Ovary (tissue), 10 donors: ENCODE measurements at places on chromosomes 5 and 9.

- no peak for DNase-seq
These were observed 19.3 kb upstream of the WNT8A start for GRCh38 chr5:138064526-138064925.

DNA sequence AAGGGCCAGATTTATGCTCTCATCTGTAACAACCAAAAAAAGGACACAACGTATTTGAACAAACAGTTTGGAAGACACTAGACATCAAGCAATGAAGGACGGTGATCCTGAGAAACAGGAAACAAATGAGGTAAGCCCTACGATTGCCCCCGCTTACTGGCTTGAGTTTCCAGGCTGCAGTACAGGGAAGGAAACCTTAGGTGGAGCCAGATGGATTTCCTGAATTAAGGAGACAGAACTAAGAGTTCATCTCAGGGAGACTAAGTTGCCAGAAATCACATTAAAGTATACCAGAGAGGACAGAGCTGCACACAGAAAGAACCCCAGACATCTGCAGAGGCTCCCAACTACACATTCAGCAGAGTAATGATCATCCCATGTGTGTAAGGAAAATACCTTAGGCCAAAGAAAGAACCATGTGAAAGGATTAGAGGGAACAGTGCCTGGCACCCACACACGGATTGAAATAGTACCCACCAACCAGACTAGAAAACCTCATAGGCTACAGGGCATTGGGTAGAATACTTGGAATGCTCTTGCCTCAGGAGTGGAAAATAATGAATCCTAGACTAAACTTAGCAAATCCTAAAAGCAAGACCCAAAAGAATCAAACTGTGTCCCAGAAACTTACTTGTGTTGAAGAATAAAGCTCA, 99.3 kb upstream of the NIPBL start:
- peak; percentile 24 for DNase-seq

DNA sequence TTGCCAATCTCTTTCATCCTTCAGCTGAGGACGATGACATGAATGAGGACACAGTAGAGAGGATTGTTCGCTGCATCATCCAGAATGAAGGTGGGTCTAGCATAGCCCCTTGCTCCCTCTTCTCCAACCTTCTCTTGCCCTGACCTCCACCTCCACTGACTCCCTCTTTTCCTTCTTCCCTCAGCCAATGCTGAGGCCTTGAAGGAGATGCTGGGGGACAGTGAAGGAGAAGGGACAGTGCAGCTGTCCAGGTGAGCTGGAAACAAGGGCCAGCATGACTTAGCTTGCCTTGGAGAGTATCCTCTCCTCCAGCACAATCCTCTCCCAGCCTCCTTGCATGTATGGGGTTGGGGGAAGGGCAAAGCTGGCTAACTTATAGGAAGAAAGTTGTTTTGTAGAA, 2.0 kb downstream of the RELL2 start:
- DNase-seq: no peak

GRCh38 chr9:76445976-76446375, 13.0 kb upstream of the GCNT1 start:
- no peak for DNase-seq

GRCh38 chr9:93028448-93029006, 30.0 kb upstream of the SUSD3 start:
- no peak for DNase-seq

DNA sequence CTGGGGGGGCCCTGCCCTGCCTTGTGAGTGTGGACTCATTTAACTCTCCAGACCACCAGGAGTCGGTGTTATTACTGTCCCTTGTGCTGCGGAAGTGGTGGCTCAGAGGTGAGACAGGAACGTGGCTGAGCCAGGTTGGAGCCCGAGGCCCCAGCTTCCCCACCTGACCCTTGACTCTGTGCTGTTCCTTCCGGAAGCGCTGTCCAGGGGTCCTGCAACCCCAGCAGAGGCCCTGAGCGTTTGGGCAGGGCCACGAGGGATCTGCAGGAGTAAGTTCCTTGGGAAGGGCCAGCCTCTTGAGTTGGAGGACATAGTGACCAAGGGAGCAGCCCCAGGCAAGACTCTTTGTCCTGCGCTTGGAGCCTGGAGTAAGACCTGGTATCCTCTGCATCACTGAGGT, 99.6 kb downstream of the RXRA start:
- no peak for DNase-seq

DNA sequence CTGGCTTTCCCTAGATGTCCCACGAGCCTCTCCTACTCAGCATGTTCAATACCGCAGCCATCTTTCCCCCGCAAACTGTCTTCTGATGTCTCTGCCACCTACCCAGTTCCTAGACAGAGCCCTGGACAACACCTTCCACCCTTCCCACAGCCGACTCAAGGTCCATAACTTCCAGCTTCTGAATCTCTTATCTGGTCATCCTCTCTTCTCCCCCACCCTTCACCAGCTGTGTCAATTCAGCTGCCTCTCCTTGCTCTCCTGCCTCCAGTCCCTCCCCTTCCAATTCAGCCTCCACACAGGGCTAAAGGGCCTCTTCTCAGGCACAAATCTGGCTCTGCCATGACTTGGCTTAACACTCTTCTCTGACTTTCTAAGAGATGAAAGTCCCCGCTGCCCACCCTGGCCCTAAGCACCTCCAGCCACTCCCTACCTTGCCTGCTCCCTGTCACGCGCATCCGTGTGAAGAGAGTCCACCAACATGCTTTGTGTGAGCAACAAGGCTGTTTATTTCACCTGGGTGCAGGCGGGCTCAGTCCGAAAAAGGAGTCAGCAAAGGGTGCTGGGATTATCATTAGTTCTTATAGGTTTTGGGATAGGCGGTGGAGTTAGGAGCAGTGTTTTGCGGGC, 25.2 kb downstream of the AQP7 start:
- no peak for DNase-seq

- DNase-seq: peak; percentile 59
These were observed 61.7 kb downstream of the TRIO start for GRCh38 chr5:14204785-14205321.

GRCh38 chr5:37111426-37112382, 137.5 kb downstream of the CPLANE1 start:
- no peak for DNase-seq

DNA sequence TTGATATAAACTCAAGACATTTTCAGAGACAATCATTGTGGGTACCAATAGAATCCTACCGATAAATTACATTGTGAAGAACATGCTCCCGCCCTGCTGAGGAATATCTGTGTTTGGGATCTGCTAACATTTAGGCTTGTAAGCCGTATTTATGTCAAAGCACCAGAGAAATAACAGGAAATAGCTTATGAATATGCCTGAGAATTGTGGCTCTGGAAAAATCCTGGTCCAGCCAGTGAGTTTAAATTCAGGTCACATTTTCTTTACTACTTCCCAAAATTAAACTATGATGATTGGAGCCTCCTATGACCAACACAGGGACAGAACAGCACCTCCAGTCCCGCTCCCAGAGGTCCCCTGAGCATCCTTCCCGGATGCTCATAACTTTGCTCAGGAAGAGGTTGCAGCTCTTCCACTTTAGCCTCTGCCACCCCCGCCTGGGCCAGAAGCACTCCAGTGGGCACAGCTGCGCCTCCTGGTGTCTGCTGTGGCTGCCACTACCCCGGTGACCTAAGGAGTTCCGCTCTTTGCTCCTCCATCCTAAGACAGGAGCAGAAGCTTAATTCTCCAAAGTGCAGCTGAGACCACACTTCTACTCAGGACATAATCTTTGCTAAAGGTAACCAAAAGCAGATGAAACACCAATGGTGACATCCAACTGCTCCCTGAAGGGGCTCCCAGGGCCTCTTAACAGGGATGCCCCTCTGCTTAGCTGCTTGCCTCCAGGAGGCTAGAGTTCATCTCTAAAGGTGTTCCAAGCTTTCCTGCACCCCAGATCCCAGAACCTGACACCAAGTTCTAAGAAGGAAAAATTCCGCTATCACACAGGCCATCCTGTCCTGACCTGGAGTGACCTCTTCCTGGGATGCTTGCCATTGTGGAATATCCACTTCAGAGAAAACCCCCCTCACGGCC, 58.8 kb downstream of the SLC1A1 start:
- no peak for DNase-seq

DNA sequence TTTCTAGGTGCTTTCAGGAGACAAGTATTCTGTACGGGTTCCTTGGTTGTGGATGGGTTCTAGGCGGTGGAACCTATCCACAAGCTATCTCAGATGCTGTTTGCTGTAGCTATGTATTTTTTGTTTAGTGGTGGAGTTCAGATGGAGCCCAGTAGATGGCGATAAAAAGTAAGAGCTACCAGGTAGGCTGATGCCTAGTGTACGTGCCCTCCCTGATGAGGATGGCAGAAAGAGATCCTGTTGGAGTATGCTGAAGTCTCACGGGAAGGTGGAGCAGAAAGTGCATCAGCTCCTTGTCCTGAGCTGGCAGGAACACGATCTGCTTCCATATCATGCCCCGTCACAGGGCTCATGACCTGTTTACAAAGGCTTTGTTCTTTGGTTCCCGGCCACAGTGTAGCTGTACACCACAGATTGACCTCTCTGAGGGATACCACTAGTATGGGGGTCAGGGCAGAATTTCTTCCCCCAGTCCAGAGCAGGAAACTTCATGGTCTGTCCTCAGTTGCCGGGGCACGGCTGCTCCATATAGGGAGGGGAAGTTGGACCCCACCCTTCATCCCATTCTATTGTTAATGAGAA, 12.6 kb upstream of the UGT3A2 start:
- no peak for DNase-seq

GRCh38 chr5:52656569-52657246, 131.0 kb upstream of the ITGA1 start:
- no peak for DNase-seq

DNA sequence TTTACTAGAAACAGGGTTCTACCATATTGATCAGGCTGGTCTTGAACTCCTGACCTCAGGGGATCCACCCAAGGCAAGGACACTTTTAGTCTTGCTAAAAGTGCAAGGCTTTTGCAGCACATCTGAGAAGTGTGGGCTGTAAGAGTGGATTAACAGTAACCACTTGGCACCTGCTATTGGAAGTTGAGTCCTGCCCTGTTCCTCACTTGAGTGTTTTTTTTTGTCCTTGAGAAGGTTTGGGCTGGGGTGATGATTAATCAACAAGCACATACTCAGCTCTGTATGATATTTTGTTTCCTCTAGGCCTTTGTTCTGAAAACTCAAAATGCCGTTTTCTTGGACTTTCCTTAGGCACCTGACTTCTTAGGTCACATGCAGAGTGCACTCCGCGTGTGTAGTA, 37.4 kb downstream of the SNX30 start:
- DNase-seq: no peak

- no peak for DNase-seq
These were observed 27.9 kb downstream of the MROH2B start for GRCh38 chr5:41043109-41043747.

- DNase-seq: no peak
These were observed 263.5 kb downstream of the NTRK2 start for GRCh38 chr9:84932915-84933527.

DNA sequence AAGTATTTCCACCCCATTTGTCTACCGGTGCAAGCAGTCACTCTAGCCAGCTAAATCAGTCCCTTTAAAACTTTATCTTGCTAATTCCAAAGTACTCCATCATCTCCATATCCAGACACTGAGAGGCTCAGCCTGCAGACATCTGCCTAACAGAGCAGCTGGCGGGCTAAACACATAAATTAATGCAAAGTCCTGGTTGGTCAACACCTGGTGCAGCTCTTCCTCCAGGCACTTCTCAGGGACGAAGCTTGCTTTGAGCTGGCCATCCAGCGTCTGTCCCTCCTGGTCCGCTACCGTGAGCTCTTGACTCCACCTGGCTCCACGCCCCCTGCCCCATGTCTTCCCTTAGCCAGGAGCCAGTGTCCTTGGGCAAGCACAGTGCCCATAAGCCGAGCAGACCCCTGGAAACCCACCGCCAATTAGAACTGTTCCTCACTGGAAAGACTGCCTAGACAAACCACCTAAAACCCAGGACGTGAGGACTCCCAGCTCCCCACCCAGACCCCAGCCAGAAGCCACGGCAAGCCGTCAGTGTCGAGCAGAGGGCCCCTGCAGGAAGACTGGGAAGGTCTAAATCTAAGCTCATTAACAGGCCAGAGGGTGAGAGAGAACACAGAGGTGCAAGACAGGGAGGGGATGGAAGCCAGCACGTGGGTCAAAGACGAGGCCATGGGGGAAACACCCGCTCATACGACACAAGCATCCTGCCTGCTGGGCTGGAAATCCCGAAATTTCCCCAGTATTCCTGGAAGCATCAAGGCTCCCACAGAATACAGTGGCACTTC, 120.0 kb downstream of the COL23A1 start:
- no peak for DNase-seq

GRCh38 chr5:153959134-153959957, 79.4 kb downstream of the FAM114A2 start:
- DNase-seq: no peak

DNA sequence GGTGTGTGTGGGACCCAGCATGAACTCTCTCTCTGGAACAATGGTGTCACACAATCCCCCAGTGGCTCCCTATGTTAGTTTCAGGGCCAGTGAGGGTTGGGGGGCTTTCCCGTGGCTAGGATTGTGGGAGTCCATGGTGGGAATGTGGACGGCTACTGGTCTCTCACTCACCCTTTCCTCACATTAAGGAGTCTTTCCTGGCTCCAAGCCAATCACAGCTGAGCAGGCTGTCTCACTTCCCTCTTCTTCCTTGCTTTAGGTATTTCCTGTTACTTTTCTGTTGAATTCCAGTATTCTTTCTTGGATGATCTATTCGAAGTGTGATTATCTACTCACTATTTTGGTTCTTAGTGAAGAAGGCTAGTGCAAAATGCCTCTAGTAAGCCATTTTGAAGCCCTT, 324.4 kb upstream of the MPDZ start:
- DNase-seq: no peak

DNA sequence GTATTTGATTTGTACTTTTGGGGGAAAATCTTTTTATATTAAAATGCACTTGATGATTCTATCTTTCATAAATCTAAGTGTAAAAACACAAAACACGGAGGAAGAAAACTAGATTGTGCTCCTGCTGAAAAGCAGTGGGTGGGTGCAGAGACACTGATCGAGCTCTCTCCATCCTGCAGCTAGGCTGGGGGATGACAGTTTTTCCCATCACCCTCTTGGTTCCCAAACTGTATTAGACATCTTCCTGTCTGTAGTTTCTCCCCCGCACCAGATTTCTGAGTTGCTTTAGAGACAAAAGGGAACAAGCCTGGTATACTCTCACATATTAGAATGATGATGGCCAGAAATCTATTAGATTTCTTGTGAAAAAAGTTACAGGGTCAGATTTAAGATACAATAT, 99.6 kb downstream of the FAM114A2 start:
- no peak for DNase-seq

GRCh38 chr9:131478421-131478868, 24.3 kb upstream of the POMT1 start:
- DNase-seq: peak; percentile 61

GRCh38 chr9:4221931-4222330, 77.9 kb downstream of the GLIS3 start:
- DNase-seq: no peak

GRCh38 chr5:115325296-115325959, 29.0 kb upstream of the CCDC112 start:
- no peak for DNase-seq
